ENCODE measurements at places on chromosomes 2 and 18.

GRCh38 chr2:201407265-201407664 lies 44.0 kb downstream of the TRAK2 start:
- no peak for DNase-seq

DNA sequence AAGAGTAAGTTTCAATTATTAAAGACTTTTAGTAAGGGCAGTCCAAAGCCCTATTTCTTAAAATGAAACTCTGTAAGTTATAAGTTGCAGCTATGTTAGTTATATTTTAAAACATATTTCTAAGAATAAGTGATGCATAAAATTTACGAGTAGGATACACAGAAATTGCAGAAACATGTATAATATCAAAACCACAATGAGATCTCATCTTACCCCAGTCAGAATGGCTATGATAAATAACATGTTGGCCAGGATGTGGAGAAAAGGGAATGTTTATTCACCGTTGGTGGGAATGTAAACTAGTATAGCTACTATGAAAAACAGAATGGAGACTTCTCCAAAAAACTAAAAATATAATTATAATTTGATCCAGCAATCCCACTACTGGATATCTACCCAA lies 201.2 kb downstream of the CBLN2 start:
- no peak for DNase-seq

GRCh38 chr18:2146754-2147153 lies 424.6 kb downstream of the METTL4 start:
- DNase-seq, result no peak

GRCh38 chr2:1140389-1141003 lies 189.8 kb downstream of the SNTG2 start:
- DNase-seq, result no peak

DNA sequence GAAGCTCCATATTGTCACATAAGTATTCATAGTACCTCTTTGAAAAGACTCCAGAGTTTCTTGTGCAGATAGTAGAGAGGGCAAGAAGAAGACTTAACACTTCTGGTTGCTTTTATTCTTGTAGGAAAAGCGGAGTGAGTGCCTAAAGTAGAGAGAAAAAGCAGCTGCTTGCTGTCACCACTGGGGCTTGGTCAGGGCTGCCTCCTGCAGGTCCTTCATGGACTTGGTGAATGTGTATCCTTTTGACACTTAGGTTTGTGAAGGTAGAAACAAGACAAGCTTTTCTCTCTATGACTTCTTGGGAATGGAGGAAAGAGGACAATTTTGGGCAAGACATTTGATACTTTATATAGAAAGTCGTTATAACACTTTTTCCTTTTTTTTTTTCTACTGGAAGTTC lies 312.8 kb upstream of the FANCL start:
- DNase-seq, result no peak

DNA sequence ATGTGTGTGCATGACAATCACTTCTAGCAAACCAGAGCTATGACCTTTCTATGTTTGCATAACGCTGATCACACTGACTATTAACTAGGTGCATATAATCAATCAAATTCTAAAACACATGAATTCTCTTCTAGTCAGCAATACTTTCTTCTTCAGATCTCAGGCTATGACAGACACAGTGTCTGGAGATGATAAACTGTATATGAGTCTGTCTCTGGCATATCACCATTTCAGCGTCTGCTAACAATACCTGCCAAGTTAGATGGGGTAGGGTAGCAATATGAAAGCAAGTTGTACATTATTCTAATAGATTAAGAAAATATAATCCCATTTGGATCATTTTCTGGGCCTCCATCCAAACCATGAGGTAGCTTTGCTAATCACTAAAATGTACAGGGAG lies 354.2 kb upstream of the EPHA4 start:
- DNase-seq, result no peak

DNA sequence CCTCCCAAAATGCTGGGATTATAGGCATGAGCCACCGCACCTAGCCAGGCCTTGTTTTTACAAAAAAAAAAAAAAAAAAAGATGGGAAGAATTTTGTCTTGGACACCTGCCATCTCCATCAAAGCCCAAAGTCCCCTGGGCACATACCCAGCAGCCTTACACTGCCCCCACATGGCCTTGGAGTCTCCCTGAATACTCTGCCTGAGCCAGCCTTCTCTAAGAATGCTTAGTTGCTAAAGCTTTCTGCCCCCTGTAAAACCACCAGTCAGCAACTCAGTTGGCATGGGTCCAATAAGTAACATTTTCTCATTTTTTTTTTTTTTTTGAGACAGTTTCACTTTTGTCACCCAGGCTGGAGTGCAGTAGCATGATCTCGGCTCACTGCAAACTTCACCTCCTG lies 40.6 kb downstream of the SPC25 start:
- DNase-seq, result no peak

- DNase-seq, result no peak
Observed at GRCh38 chr2:55441280-55441892, 21.7 kb upstream of the CCDC88A start.

DNA sequence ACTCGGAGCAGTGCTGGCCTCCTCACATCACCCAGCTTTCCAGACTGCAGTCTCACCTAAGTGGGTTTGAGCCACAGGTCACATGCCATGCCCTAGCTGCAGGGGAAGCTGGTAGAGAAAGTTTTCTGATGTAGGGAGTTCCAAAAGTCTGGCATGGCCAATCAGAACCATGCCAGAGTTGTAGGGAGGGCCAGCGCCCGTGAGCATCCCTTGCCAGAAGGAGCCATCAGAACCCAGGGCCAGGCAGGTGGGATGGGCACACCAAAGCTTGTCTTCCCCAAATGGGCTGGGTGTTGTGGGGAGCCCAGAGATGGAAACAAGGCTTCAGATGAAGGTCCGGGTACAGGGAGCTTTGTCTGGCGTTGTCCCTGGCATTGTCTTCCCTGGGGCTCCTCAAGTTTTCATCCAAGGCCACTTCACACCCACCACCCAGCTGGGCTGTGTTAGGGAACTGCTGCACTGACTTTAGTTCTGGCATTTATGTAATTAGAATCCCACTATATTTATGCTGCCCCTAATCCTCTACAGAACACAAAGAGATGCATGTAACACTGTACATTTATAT lies 247.9 kb downstream of the KLHL29 start:
- DNase-seq, result no peak
